ENCODE measurements at places on chromosomes 3 and 15.

DNA sequence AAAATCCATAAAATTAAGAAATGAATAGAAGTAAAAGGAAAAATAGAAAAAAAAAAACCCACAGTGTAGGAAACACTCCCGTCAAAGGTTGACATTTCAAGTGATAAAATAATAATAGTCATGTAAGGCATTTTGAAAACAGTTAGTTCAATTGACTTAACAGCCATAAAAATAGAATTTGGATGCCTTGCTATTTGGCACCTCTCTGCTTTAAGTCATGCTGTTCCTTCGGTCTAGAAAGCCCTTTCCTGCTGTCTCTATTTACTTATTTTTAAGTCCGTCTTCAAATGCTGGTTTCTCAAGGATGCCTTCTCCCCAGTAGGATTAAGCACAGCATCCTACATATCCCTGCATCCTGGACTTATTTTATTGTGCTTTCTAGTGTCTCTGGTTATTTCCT lies 22.3 kb upstream of the RETNLB start:
- DNase-seq = no peak

DNA sequence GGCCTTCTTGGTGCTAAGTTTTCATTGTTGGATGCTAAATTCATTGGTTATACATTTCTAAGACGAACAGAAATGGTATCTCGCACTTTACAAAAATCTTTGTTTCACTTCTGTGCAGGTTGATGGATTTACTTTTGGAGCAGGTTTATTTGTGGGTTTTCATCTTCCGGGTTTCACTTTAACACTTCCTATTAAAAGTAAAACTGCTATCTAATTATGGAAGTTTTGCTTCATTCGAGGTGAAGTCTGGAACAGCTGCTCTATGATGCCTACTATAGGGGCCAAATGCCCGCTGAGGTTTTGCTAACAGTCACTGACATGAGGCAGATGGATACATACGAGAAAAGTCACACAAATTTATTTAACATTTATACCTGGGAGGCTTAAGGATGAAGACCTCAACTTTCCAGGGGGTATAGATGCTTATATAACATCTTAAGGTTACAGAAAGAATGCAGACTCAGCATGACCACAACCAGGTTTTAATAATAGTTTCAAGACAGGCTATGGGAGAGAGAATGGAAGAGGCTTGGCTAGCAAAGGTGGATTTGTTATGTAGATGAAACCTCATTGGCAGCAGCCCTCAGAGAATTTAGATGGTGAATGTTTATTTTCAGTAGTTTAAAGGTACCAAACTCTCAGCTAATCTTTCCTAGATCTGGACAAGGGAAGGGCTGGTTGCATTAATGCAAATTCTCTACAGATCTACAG lies 54.2 kb downstream of the OSTN start:
- DNase-seq = no peak

DNA sequence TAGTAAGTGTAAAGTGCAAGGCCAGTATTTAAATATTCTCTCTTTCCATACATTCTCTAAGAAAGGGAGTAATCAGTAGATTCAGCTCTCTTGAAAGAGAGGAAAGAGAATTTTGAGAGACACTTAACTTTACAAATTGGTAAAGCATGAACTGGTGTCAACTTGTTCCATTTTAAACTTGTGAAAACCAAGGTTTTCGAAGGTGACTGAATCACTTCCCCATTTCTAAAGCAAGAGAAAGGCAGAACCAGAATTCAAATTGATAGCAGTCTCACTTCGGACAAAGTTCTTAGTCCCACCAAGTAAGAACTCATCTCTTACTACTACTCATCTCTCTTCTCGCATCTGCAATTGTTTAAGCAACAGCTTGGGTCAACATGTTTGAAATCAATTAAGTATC lies 22.4 kb downstream of the TJP1 start:
- no peak for DNase-seq

DNA sequence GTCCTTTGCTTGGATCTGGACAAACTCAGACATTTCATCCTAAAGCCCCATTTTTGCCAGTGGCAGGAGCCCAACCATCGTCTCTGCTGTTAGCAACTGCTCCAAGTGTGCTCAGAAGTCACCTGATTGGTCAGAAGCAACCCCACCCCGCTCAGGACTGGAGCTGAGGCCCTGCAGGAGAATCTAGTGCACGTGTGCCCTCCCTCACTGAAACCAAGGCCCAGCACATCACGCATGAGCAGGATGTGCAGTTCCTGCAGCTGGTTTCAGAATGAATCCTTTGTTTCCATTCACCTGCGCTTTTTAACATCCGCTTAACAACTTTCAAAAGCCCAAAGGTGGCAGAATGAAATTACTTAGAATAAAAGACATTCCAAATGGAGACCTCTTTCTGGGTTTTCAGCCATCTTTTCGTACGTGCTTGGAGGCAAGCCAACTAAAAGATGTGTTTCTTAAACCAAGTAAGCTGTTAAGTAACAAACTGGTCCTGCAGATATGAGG lies 81.2 kb downstream of the SRGAP3 start:
- no peak for DNase-seq

- peak; percentile 32 for DNase-seq
Measured at GRCh38 chr15:39788800-39789565, 6.3 kb upstream of the FSIP1 start.

- peak; percentile 53 for DNase-seq
Measured at GRCh38 chr15:23642413-23643044, 5.1 kb downstream of the MAGEL2 start.

GRCh38 chr3:37945156-37945806 lies 45.3 kb upstream of the VILL start:
- no peak for DNase-seq

DNA sequence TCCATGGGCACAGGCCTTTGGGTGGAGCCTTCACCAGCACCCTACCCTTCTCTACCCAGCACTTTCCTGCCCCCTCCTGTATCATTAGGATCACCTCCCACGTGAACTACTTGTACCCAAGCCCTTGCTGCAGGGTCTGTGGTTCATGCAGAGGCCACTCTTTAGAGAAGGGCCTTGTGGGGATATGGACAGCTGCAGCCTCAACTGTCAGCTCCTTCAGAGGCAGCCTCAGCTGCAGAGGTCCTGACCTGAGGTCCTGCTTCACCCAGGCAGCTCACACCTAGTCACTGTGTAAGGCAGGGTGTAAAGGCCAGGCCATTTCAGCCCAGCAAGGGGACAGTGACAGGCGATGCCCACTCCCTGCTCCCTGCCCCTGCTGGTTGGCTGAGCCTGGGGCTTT lies 448.6 kb upstream of the PROK2 start:
- DNase-seq = no peak

DNA sequence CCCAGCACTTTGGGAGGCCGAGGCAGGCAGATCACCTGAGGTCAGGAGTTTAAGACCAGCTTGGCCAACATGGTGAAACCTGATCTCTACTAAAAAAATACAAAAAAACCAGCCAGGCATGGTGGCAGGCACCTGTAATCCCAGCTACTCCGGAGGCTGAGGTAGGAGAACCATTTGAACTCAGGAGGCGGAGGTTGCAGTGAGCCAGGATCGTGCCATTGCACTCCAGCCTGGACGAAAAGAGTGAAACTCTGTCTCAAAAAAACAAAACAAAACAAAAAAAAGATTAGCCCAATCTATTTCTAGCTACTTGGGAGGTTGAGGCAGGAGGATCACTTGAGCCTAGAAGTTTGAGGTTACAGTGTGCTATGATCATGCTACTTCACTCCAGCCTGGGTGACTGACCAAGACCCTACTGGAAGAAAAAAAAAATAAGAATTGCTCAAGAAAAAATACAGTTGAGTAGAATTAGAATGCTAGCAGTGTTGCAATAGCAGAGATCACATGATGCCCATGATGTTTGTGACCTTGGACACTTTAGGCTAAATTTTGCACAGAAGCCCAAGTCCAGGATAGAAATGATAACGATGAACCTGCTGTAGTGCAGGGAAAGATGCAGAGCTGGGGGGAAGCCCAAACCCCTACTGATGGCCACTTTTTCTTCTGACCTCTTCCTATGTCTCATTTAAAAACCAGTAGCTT lies 162.2 kb downstream of the LPP start:
- DNase-seq = no peak

DNA sequence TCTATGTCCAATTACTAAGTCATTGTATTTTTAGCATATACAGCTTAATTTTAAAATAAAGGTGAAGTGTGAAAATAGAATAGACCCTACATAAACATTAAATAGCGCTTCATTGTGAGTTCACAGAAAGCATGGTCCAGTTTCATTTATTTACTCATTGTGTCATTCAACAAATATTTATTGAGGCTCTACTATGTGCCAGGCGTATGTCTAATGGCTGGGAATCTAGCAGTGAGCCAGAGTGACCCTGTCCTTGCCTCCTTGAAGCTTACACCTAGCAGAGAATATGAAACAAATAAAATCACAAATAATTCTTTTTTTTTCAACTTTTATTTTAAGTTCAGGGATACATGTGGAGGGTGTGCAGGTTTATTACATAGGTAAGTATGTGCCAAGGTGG lies 161.7 kb downstream of the CFAP20DC start:
- no peak for DNase-seq

GRCh38 chr3:45972534-45973402 lies 22.9 kb downstream of the FYCO1 start:
- peak; percentile 83 for DNase-seq

DNA sequence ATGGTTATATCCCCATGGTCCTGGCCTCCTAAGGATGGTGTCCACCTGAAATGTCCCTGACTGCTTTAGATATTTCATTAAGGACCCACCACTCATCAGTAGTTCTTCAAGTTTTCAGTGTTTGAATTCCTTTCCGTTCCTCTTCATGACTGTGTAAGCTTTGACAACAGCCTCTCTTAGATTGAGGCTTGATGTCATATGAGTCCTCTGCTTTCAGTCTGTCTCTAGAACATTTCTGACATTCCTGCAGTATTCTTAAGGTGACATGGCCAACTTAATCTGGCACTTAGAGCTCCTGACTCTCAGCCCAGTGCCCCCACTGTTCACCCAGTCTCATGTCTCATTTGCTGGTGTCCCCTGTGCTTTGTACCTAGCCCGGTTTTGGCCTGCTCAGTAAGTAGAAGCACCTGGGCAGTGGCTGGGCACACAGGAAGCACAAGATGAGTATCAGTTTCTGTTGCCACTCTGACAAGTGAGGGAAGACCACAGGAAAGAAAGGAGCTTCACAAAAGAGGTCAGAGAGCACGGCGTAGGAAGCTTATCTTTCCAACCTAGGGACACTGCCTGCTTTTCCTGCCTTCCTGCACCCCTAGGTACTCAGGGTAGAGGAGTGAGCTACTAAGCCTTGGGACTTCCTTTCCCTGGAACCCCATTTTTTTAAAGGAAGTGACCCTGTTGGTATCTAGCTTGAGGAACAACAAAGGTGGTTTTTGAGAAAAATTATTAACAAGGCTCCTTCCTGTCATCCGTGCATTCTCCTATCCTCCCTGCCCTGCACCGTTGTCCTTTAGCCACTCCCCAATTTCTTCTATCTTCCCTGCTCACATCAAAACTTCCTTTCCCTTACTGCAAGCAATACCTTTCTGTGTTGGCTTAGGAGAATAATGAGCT lies 103.1 kb downstream of the KLHL25 start:
- no peak for DNase-seq

DNA sequence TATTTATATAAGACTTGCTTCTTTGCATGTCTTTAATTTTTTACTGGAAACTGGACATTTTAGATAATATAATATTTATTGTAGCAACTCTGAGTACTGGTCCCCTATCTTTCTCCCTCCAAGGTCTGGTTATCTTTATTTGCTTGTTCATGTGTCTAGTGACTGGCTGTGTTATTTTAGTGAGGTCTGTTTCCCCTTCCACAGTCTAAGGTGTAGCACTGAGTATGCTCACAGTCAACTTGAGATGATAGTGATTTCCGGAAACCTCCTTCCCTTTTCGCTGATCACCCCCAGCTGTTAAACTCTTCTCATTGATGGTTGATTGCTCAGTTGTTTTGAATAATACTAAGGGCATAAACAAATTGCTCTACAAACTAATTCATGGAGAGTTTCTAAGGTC lies 37.0 kb downstream of the PCNP start:
- DNase-seq = no peak

DNA sequence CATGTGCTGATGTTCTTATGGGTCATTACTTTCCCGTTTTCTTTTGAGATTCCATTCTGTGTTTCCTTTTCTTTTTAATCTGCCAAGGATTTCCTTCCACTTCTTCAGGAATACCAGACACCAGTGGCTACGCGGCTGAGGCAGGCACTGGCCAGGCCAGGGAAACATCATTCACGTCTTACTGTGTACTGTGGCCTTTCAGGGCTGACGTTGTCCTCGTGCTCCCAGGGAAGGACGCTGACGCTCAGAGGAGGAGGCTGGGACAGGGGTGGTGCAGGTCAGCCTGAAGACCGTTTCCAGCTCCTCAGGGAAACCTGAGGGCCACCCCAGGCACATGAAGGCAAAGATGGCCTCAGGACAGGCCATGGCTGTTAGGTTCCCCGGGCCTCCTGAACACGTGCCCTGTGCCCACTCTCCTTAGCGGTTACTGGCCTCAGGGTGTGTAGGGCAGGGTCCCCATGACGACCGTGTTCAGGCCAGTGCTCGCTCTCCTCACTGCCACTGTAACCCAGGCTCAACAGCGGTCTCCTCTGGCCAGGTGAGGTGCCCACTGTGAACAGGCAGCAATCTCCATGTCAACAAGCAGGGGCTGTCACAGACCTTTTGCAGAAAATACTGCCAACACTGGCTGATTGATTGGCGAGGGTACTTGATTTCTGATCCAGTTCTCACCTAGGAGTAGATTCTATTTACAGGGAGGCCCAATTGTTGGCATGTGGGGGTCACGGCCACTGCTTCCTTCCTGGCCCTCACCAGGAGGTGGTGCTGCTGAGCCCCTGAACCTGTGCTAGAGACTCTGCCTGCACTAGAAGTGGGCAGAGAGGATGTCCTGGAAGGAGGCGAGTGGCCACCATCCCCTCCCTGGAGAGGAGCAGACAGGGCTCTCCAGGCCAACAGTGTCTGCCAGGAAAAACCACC lies 169.5 kb downstream of the ATP10A start:
- DNase-seq = peak; percentile 26

DNA sequence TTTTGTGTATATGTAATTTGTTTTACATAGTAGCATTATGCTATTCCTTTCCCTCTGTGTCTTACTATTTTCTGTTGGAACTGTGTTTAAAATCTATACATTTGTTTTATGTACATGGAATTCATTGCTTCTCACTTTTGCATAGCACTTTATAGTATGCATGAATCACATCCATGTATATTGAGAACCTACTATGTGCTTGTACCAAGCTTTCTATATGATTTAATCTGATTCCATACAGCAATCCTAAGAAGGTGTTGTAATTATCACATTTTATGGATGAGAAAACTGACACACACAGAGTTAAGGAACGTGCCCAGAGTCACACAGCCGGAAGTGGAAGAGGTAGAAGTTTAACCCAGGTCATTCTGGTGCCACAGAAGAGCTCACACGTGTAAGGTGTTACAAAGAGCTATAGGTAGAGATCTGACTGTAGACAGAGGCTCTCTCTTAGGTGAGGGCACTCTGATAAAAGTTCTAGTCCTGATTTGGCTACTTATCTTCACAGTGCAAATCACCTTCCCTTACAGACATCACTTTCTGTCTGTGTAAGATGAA lies 3.5 kb upstream of the SMAD3 start:
- DNase-seq = no peak

- DNase-seq = no peak
Measured at GRCh38 chr3:139824864-139825263, 110.1 kb upstream of the CLSTN2 start.

- DNase-seq = no peak
Measured at GRCh38 chr15:73493922-73494321, 51.0 kb downstream of the REC114 start.

GRCh38 chr3:104582092-104582491 lies 784.6 kb upstream of the ALCAM start:
- no peak for DNase-seq

GRCh38 chr15:48533982-48534381 lies 111.5 kb downstream of the FBN1 start:
- peak; percentile 28 for DNase-seq

- DNase-seq = no peak
Measured at GRCh38 chr3:52078781-52079560, 22.6 kb upstream of the DUSP7 start.
